ENCODE measurements at places on chromosomes 2 and 18.

DNA sequence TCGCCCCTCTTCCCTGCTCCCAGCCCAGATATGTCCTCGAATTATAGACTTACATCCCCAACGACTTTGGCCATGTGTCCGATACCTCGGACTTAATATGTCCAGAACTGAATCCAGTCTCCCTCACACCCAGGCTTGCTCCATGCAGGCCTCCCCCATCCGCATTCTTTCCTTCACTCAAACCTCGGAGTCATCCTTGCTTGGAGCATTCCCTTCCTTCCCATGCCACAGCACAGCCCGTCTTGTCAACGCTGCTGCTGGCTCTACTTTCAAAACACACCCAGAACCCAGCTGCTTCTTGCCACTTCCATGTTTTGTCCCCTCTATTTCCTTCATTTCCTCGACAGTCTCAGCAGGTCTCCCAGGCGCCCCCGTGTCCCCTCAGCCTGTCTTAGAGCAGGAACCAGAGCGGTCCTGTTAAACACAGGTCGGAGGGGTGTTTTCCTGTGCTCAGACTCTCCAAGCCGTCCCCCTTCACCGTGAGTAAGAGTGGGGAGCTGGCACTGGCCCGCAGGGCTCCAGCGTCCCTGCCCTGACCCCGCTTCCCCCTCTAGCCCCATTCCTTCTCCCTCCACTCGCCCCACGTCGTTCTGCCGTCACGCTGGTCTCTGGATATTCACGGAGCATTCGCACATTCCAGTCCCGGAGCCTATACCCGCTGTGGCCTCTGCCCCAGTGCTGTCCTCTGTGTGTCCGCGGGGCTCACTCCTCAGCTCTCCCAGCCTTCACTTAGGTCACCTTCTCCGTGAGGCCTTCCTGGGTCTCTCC is 54.4 kb downstream of the VAPA start:
- DNase-seq, result no peak

GRCh38 chr2:19442731-19443130 is 84.3 kb upstream of the OSR1 start:
- no peak for DNase-seq

DNA sequence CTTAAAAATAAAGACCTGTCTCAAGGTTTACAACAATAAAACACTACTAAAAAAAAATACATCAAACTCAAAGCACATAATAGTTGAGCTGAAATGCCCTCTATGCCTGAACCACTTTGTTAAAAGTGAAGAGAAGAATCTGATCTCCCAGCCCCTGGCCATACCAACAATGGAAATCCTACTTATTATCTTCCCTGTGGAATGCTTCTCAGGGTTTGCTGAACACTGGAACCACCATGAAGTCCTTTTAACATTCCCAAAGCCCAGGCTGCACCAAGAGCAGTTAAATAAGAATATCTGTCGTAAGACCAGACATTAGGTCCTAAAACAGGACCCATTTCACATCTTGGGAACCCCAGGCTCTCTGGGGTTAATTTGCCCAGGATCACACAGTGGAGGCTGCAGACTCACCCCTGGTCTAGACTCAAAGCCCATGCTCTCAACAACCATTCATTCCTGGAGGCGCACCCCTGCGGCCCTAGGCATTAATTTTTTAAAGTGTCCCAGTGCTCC is 285.8 kb downstream of the STK39 start:
- DNase-seq, result no peak

GRCh38 chr2:196275646-196276352 is 104.4 kb upstream of the STK17B start:
- no peak for DNase-seq

- no peak for DNase-seq
These were observed 12.9 kb upstream of the MC5R start for GRCh38 chr18:13810950-13811485.

- no peak for DNase-seq
These were observed 392.1 kb downstream of the CDH19 start for GRCh38 chr18:66211749-66212148.

DNA sequence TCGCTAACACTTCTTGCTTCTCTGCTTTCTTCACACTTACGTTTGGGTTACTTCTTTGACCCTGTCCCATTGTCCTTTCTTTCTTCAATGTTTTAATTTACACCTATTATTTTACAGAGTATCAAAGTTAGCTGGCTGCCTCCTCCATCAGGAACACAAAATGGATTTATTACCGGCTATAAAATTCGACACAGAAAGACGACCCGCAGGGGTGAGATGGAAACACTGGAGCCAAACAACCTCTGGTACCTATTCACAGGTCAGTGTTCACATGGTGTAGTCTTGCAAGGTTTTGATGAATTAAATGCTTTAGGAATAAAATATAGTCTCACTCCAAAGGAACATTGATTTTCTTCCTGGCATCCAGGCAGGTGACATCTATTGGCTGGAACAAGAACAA is 919.0 kb downstream of the MBD2 start:
- no peak for DNase-seq

DNA sequence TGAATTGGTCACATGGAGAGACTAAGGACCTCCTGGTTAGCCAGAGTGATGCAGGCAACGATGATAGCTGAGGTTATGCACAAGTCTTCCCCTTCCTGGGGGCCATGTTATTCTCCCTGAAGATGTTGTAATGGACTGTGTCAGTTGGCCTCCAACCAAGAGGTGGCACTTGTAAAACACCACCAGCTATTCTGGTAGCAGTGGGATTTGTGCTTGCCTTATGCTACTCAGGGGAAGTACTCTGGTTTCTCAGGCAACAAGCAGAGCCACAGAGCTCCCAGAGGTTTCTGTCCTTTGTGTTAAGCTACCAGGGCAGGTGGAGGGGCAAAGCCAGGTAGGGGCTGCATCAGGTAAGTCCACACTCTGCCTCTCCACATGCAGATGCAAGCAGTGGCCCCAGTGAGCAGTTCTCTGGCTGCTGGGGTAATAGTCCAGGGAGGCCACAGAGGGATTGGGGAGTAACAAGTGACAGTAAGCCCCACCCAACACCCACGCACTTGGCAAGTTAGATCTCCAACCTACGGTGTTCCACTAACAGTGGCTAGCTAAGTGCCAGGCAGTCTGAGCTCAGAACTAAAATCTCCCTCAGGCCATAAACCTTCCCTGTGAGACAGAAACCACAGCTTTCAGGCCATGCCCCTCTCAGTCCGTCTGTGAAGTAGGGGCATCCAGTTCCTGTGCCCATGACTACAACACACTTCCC is 99.7 kb downstream of the RND3 start:
- DNase-seq, result no peak

DNA sequence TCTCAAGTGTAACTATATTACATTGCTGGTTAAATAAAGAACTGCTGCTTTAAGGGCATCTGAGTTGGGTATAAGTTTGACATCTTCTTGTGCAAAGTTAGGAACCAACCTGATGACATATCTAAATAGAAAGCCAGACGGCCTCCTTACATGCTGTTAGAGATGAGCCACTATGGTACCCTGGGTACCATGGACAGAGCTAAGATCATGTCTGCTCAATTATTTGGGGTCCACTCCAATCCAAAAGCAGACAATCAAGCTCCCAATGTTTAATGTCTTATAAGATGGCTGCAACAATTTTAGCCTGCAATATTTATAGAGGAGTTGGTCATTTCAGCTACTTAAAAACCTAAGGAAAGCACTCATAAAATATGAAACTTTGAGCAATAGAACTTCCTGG is 86.2 kb downstream of the UPP2 start:
- no peak for DNase-seq

GRCh38 chr2:200860092-200860795 is 4.2 kb downstream of the CLK1 start:
- no peak for DNase-seq

Measured in caudate nucleus (tissue), 63 donors.